Left renal pelvis (tissue), 4 donors: ENCODE measurements at places on chromosomes 6 and 20. TPM values are rescaled to one million over a fixed set of nuclear protein-coding genes. Genes with fewer than 3 reads are reported as not detected.

GRCh38 chr6:147802459-147802858 is 294.0 kb downstream of the SAMD5 start:
- no peak for DNase-seq

DNA sequence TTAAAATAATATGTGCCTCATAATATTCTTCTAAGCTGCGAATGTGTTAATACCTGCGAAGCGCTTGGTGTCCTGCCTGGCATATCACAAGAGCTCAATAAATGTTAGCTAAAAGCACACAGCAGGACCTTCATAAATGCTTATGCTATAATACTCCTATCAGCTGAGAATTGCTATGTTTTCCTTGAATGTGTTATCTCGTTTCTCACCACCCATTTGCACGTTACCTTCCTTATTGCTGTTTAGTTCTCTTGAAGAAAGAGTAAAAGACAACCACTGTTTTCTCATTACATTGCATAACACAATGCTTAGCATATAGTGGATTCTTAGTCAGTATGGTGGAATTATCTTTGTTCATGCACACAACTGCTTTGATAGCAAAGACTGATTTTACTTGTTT is 76.6 kb downstream of the EDN1 start:
- no peak for DNase-seq

GRCh38 chr6:132929141-132929540 is 114.8 kb downstream of the RPS12 start:
- DNase-seq, result no peak

DNA sequence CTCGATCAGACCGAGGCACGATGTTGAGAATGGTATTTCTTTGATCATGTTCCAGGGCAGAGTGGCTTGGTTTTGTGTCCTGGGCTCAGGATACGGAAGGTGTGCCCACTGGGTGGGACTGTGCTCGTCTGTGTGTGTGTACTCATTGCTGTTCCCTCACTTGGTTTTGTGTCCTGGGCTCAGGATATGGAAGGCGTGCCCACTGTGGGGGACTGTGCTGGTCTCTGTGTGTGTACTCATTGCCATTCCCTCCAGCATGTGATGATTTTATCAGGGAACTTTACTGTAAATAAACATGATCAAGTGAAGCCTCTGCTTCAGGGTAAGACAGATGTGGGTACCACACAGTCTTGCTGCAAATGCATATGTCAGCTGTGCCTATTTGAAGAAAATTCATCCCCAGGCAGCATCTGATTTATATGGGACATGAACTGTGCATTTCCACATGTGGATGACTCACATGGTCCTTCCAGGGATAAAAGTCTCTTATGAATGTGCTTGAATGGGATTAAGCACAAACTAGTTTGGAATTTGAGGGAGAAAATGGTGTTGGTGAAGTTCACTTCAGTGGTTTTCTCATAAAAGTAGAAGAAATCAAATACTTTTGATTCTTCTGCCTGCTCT is 274.3 kb downstream of the QKI start:
- no peak for DNase-seq

GRCh38 chr20:24909086-24909780 is 39.8 kb upstream of the CST7 start:
- no peak for DNase-seq

- no peak for DNase-seq
Observed at GRCh38 chr6:157760589-157761330, 62.3 kb upstream of the SNX9 start.

- no peak for DNase-seq
Observed at GRCh38 chr20:46145713-46146112, 27.6 kb downstream of the CD40 start.

DNA sequence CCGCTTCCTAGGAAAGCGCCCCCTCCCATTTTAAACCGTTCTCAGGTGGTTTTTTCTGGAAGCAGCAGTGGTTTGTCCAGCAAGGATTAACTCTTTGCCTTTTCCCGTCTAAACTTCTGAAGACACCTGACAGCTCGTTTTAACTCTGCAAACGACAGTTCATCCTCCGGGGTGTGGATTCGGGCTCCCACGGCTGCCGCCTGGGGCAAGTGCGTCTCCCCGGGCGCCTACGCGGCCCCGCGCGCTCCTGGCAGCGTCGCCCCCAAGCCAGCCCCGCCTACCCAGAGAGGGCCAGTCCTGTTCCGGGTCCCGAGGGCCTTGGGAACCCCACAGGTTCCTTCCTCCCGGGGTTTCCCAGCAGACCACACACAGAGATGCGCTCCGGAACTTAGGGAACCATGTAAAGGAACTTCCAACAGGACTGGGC is 54.4 kb downstream of the PRR18 start:
- no peak for DNase-seq

Gene KHDC1L
- polyA plus RNA-seq, result not detected

Gene TGM3
- 0.62 TPM for polyA plus RNA-seq
